ENCODE measurements at places on chromosomes 5 and 9.

GRCh38 chr5:104702212-104702611 is 1139.6 kb upstream of the NUDT12 start:
- DNase-seq: no peak

- no peak for DNase-seq
Measured at GRCh38 chr9:134943836-134944235, 26.1 kb upstream of the FCN1 start.

GRCh38 chr5:143980506-143980905 is 168.5 kb downstream of the HMHB1 start:
- no peak for DNase-seq

GRCh38 chr5:179128041-179128365 is 67.8 kb downstream of the ZNF354C start:
- no peak for DNase-seq

GRCh38 chr5:43601454-43602260 is 1.3 kb upstream of the NNT start:
- no peak for DNase-seq

GRCh38 chr5:154384480-154385235 is 61.1 kb upstream of the SAP30L start:
- DNase-seq: no peak

All from KG1 (cell line).